GM12892 (cell line): ENCODE measurements at places on chromosomes 4 and X.

- no peak for DNase-seq
These were observed 670.6 kb upstream of the ATOH1 start for GRCh38 chr4:93157986-93158385.

DNA sequence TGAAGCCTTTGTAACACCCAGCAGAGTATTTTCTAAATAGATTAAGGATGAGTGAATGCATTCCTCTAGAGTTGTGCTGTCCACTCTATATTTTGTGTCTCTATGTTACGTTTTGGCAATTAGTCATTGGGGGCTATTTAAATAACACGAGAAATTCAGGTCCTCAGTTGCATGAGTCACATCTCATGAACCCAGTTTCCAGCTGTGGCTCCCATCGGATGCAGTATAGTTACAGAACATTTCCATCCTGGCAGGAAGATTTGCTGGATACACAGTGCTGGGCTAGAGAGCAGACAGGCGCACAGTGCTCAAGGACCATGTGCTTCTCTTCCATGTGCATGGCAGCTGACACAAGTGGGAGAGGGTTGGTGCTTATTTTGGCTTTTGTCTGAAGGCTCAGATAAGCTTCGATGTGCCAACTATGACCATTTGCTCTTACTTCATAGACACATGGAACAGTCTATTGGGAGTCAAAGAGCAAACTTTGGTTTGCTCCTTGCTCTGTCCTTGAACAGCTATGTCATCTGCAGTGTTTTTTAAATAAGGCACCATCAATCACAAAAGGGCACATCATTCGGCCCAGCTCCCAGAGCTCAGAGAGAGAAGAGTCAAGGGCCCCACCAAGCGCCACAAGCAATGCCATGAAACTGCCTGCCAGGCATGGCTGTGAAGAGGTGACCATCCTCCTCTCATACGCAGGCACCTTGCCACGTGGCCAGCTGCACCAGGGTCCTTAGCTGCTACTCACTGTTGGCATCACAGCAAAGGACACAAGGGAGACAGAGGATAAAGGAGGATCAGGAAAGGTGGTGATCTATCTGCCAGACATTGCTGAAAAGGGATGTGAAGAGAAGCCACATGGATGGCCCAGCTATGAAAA is 8.1 kb upstream of the STS start:
- DNase-seq = no peak

DNA sequence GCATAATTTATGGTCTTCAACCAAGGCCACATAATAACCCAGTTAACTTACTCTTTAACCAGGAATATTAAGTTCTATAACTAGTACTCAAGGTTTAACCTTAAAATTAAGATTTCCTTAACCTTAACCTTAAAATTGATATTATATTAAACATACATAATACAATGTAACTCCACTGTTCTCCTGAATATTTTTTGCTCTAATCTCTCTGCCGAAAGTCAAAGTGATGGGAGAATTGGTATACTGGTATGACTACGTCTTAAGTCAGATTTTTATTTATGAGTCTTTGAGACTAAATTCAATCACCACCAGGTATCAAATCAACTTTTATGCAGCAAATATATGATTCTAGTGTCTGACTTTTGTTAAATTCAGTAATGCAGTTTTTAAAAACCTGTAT is 22.8 kb downstream of the EREG start:
- DNase-seq = no peak

- no peak for DNase-seq
These were observed 22.7 kb downstream of the DYNLT3 start for GRCh38 chrX:37824491-37825214.

DNA sequence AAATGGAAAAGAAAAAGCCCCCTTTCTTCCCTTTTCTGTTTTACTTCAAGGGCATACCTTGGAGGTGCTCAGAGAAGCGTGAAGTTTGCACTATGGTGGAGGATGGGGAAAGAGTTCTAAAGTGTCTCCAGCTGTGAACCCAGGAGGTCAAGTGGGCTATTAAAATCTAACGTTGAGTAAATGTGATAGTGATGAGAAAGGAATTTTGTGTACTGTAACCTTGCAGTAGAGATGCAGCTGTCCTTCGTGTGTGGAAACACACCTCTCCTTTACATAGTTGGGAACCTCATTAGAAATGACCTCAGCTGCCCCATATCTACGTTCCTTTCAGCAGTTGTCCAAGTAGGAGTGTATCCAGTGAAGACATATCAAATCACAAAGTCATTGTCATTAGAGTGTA is 26.5 kb downstream of the ADH5 start:
- DNase-seq = no peak

GRCh38 chrX:129565046-129565650 is 25.1 kb downstream of the OCRL start:
- DNase-seq = no peak

DNA sequence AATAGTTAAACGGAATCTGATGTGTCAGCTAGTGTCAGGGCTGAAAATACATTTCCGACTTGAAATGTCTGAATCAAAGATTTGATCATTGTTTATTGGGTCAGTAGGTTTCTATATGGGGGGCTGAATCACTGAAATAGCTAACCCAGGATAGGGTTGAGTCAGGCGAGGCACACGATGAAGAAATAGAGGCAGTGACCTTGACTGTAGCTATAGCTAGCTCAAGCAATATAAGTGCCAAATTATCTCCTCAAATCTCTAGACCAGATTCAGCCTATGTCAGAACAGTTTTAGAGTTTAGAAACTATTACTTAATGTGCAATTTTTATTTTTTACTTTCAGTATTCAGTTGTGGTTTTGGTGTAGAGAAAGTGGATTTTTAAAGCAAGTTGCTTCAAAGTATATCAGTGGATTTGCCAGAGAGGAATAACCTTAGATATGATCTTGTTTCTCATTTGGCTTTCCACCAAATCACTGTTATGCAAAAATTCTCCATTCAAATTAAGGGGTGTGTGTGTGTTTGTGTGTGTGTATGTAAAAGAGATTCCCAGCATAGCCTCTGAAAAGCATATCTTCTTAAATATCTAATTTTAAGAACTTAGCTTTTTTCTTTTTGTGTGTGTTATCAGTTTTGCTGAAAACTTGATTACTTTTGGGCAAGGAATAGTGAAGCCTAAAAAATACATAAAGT is 100.3 kb upstream of the RPL34 start:
- DNase-seq = no peak

GRCh38 chr4:38804654-38805295 is at the start of gene TLR1:
Gene TLR1 (minus strand): TSS chr4:38804791. CDS start chr4:38798831, 5,960 bp downstream.
- DNase-seq = no peak

GRCh38 chr4:40194602-40195161 is 2.1 kb upstream of the RHOH start:
- DNase-seq = no peak

DNA sequence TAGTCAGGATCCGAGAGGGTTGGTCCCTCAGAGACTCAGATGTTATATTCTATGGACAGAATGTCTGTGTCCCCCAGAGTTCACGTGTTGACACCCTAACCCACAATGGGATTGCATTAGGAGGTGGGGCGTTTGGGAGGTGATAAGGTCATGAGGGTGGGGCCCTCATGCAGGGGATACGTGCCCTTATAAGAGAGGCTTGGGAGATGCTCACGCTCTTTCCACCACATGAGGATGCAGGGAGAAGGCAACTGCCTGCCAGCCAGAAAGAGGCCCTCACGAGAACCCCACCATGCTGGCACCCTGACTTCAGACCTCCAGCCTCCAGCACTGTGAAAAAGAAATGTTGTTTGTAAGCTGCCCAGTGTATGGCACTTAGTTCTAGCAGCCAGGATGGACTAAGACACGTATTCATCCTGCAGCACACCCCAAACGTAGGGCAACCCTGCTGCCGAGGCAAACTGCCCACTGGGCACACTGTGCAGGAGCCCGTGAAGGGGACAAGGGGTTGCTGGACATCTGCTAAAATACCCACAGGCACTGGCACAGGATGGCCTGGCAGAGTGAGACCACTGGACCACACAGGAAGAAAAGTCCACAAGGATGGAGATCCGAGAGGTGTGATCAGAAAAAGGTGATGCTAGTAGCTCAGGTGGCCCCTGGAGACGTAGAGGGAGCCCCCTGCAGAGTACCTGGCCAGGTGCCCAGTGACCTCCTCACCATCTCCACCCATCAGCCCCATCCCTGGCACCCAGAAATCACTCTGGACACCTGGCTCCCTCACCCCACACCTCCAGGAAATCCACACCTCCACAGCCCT is 62.7 kb downstream of the HTRA3 start:
- no peak for DNase-seq

- DNase-seq = no peak
These were observed 16.9 kb downstream of the WDR1 start for GRCh38 chr4:10099499-10100325.

- no peak for DNase-seq
These were observed 43.7 kb upstream of the PUDP start for GRCh38 chrX:7191681-7192110.

GRCh38 chr4:138049355-138049754 is 192.8 kb downstream of the SLC7A11 start:
- no peak for DNase-seq

GRCh38 chrX:103503853-103504207 is 15.5 kb downstream of the RAB40A start:
- no peak for DNase-seq

- no peak for DNase-seq
These were observed 28.8 kb upstream of the PCSK1N start for GRCh38 chrX:48864210-48864609.

GRCh38 chrX:76538860-76539259 is 111.3 kb downstream of the MAGEE1 start:
- DNase-seq = no peak

DNA sequence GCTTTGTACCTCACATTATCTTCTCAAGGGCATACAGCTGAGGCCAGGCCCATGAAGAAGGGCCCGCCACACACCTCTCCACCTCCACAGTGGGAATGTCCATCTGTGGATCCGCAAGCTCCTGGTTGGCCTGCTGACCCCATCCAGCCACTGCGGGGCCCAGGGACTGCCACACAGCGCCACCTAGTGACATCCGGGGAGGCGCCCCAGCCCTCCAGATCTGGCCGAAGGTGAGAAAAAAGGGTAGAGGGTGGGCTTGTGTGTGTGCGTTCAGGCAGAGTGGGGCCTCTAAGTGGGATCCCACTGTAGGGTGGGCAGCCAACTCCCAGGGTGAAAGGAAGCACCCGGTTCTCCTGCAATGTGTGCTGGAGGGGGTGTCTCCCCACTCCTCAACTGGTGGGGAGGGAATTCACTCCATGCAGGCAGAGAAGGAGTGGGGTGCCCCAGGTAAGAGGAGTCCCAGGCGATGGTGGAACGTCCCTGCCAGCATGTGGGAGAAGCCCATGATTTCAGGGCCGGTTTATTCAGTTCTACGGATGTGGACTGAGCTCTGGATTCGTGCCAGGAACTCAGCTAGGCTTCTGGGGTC is 117.3 kb downstream of the ENPP6 start:
- DNase-seq = peak; percentile 62

- no peak for DNase-seq
These were observed 4.0 kb upstream of the RPS6KA6 start for GRCh38 chrX:84192006-84192405.
